Regular cardiac myocyte (primary cell): ENCODE measurements at places on chromosomes 3 and 15. TPM values are rescaled to one million over a fixed set of nuclear protein-coding genes. Genes with fewer than 3 reads are reported as not detected.

The CACNA1D gene
- total RNA-seq = 0.19 and 0.85 TPM in 2 replicates

The GPR27 gene
- total RNA-seq = 0.28 TPM in 1 of 2 replicates, not detected in the other

The CLEC3B gene
- 3.8 and 23.7 TPM in 2 replicates for total RNA-seq

The POLQ gene
- 1.7 and 11.3 TPM in 2 replicates for total RNA-seq

The CLSTN2 gene
- 1.3 and 1.4 TPM in 2 replicates for total RNA-seq

The LHFPL4 gene
- total RNA-seq = not detected in 2 replicates

The ACP3 gene
- under 0.01 and 0.28 TPM in 2 replicates for total RNA-seq
